HTR-8/SVneo (cell line): ENCODE measurements at places on chromosomes 7 and 10.

GRCh38 chr7:91264924-91265681, 870 bp downstream of the FZD1 start:
- DNase-seq, result no peak

- DNase-seq, result no peak
Measured at GRCh38 chr7:9835199-9835598, 1138.5 kb upstream of the PHF14 start.

DNA sequence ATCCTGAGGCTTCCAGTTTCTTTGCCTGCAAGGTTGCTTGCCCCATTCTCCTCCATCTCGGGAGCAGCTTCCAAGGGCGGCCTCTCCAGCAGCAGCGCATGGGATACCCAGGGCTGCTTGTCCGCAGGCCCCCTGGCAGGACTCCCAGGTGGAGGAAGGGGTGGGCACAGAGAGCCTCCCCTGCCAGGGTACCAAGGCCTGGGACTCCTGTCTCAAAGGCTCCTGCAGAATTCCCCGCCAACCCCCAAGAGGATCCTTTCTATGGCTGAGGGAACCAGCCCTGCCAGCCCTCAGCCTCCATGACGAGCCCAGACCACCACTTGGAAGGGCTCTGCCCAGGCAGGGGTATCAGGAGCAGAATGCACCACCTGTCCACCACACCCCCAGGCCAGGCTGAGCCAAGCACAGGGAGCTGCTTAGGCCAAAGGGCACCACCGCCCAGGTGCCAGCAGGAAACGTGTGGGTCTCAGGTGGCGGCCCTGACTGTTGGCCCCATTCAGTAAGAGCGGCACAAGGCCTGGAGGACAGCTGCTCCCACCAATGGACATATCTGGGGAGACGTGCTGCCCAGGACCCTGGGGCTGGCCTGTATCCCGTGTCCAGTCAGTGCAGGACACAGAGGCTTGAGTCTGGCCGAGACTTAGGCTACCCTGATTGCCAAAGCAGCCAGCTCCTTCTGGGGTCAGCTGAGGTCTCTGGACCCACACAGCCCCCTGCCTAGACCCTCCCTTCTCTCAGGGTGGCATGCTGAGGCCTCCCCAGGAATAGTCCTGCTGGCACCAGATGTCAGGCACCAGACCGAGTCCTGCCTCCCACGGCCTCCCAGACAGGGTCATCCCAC, 33.8 kb upstream of the INPP5A start:
- DNase-seq, result no peak

DNA sequence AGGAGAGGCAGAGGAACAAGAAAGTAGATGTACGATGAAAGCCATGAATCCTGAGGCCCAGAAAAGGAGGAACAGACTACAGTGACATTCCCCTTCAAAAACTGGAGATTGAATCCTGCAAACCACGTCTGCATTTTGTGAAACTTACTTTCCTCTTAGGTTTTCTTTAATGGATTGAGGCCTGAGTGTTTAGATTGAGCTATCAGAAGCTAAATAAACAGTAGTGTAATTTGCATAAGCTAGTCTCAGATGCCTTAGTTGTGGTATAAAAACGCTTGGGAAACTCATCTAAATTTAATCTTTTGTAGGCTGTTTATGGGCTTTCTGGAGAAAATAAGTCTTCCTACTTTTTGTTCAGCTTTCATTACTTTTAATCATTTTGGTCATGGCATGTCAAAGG, 94.8 kb upstream of the HDAC9 start:
- no peak for DNase-seq

GRCh38 chr10:114233482-114233881, 5.6 kb upstream of the VWA2 start:
- no peak for DNase-seq

DNA sequence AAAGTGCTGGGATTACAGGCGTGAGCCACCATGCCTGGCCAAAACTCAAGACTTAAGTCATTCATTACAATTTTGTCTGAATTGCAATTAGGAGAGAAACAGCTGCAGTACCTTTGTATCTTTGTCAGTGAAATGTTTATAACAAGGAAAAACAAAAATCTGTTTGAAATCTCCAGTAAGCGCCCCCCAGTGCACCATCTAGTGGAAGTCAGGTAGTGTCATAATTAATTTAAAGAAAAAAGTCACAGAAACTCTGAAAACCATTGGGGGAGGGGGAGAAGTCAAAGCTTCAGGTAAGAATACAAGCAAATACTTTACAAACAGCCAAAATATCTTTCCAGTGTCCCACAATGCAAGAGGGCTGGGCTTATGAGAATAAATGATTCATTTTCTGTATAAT, 2.8 kb downstream of the MPP7 start:
- no peak for DNase-seq

- DNase-seq, result no peak
Measured at GRCh38 chr10:124225029-124225466, 131.7 kb upstream of the CHST15 start.

- DNase-seq, result no peak
Measured at GRCh38 chr7:155702616-155703015, 58.2 kb downstream of the RBM33 start.

- no peak for DNase-seq
Measured at GRCh38 chr7:5635461-5636445, 145.7 kb downstream of the RNF216 start.

DNA sequence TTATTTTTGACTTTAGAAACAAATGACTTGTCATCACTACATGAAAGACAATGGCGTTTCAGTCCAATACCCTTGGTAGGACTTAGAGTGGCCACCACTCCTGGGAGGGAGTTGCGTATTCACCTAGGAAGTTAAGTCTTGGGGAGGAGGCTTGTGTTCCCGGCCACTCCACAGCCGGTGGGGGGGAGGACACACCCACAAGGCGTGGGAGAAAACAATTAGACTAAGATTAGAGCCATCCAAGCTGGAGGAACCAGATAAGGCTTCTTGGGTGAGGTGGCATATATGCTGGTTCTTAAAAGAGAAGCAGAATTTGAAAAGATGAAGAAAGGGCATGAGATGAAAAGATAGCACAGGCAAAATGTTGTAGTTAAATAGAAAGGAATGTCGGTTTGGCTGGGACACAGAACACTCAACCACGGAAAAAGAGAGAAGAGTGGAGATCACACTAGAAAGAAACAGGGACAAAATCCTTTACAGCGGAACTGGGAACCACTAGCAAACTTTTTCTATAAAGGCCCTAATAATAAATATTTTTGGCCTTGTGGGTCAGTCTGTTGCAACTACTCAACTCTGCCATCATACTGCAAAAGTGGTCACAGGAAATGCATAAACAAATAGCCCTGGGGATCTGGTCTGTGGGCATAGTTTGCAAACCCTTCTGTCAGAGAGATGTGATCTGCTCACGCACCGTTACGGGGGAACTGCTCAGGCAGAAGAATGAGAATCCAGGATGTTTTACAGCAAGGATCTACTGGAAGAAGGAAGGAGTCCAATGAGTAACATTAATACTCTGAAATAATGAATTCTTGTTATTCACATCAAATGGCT, 651.8 kb downstream of the PARD3 start:
- no peak for DNase-seq

DNA sequence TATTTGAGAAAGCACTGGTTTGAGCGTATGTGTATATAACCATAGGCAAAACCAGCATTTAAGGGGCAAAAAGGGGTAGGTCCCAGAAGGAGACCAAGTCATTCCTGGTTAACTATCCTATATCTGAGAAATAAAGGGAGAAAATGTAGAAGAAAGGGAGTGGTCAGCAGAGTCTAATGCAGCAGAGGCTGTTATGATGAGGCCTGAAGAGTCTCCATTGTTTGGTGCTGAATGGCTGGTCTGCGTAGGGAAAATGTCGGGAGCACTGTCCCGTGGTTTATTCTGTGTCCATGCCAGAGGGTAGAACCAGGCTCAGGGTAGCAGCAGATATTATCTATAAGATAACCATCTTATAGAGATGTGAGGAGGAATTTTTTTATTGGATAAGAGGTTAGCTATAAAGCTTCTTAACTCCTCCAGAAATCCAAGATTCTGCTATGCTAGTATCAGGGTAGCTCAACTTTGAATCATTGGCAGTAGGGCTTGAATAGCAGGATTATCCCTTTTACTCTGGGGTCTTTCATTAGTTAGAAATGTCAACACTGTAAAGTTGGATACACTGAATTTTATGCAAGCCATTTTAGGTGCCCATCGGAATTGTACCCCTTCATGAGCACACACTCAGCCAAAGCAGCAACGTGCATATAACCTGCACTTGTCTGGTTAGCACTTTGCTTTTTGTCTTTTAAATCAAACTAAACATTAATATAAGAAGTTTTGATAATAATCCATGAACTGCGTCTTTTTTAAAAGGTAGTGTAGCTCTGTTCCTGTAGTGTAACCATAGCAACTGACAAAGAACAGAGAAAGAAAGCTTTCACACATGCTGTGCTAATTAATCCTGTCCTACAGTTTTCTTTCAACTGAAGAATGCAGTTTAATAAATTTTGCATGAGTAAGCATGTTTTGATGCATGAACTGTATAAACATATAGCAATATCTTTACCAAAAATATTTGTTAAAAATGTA, 312.0 kb upstream of the FZD1 start:
- no peak for DNase-seq

- DNase-seq, result no peak
Measured at GRCh38 chr7:33685981-33686683, 219.2 kb upstream of the BMPER start.

DNA sequence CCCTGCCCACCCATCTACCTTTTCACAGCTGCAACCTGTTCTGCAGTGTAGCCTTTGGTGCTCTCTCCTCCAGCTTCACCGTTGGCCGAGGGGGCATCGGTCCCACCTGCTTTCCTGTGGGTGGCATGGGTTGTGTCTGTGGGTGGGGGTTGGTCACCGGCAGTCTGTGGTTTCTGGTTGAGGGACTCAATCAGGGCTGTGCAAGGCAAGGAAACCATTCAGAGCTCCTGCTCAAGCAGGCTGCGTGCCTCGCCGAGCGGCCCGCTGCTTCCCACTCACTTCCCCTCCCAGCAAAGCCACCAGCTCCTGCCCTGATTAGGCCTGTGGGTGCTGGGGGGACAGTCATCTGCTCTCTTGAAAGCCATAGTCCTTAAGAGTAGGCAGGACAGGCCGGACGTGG, 9.8 kb downstream of the DNAJB12 start:
- no peak for DNase-seq

DNA sequence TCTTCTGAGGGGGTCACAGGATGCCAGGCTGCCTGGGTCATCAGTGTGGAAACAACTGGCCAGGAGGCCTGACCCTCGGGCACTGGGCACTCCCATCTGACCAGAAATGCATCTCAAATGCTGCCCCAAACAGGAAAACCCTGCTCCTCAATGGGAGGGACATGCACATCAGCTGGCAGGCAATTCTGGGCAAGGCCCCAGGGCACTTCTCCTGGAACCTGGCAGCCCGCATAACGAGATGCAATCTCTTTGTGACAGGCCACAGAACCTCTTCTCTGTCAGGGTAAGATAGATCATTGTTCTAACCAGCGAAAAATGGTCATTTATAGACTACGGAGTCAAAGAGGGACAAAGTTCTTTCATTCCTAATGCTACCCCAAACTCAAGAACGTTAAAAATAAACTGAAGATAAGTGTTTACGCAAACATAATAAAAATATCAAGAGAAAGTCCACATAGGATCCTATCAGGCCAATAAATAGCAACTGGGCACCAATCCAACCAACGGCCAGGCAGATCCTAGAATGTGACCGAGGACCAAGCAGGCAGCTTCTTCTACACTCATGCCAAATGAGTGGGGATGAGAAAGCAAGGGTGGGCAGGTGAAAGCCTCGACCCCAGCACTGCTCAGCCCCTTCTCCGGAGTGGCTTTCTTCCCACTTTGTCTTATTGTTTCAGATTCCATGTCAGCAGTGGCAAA, 212.3 kb downstream of the TCERG1L start:
- DNase-seq, result no peak

- DNase-seq, result no peak
Measured at GRCh38 chr7:106187613-106188350, 75.7 kb upstream of the SYPL1 start.

- peak; percentile 82 for DNase-seq
Measured at GRCh38 chr10:6721480-6721879, 141.4 kb upstream of the PRKCQ start.

DNA sequence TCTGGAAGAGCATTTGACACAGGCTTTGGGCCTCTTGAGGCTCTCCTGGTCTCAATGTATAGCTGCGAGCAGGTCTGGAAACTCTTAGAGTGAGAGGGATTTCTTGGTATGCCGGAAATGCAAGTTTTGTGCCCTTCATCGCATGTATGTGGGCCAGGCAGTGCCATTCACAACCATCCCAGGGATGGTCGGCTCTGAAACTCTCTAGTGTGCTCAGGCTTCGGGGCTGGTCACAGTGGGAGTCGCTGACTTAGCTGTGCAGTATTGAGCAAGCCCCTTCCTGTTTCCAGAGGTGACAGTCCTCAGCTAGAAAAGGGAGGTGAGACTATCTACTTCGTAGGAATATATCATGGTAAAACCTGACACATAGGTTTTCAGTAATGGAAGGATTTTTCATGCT, 2.0 kb upstream of the AOAH start:
- no peak for DNase-seq

DNA sequence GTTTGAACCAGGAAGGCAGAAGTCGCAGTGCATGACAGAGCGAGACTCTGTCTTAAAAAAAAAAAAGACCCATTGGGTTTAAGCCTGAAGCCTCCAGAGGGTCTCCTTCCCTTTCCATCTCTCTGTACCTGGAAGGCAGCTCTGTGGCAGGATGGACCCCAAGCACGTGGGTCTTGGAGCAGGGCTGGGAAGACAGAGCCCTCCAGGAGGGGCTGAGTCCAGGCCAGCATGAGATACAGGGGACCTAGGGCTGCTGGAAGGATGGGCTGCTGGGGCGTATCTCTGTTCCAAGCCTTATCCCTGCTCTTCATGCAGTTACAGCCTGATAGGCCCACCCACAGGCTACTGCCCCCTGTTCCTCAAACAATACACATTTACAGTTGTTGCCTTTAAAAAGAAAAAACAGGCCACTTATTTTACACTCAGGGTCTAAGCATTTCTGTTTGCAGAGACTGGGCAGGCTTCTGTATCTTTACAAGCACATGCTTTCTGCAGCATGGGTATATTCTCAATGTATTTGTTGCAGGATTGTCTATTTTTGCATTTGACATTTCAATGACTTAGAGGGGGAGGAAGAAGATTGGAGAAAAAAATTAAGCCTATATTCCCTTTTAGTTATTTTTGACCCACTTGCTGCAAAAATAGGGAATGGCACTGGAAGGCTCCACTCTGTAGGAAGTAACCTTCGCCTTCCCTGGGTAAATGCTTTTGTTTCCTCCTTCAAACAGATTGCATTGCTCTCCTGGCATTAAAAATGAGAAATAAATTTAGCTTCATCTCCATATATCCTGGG, 60.1 kb downstream of the FAM171A1 start:
- DNase-seq, result no peak

GRCh38 chr7:51701935-51702334, 385.3 kb upstream of the COBL start:
- DNase-seq, result no peak
